Skin of body (tissue), 3 donors: ENCODE measurements at places on chromosomes 1 and 21. TPM values are rescaled to one million over a fixed set of nuclear protein-coding genes. Genes with fewer than 3 reads are reported as not detected.

Gene SH3BP5L
- total RNA-seq: 10.4 TPM

GRCh38 chr21:41536076-41536826 is 28.3 kb upstream of the TMPRSS2 start:
- no peak for DNase-seq

DNA sequence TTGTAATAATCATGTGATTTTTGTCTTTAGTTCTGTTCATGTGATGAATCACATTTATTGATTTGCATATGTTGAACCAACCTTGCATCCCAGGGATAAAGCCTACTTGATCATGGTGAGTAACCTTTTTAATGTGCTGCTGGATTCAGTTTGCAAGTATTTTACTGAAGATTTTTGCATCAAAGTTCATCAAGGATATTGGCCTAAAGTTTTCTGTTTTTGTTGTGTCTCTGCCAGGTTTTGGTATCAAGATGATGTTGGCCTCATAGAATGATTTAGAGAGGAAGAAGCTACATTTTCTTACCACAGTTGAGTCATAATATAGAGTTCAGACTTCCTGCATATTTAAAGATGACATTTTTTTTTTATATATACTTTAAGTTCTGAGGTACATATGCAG is 455.9 kb downstream of the PLPP3 start:
- DNase-seq: no peak

DNA sequence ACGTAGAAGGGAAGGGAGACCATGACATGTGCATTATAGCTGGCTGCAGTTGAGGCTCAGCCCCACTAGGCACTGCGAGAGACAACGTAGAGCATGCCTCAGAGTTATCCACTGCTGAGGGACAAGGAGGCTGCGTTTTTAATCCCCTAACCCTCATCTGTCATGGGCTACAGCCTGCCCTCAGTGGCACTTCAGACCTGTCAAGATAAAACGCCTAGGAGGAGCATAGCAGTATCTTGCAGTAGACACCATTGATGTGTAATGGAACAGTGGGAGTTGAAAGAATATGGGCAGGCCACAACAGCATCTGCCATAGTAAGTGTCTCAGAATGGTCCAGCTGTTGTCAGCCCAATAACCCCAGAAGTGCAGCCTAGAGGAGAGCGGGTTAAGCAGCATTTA is 307.0 kb upstream of the PTBP2 start:
- no peak for DNase-seq

Gene KRTAP12-3
- not detected for total RNA-seq

GRCh38 chr1:15188678-15189077 is 35.1 kb downstream of the TMEM51 start:
- DNase-seq: no peak

DNA sequence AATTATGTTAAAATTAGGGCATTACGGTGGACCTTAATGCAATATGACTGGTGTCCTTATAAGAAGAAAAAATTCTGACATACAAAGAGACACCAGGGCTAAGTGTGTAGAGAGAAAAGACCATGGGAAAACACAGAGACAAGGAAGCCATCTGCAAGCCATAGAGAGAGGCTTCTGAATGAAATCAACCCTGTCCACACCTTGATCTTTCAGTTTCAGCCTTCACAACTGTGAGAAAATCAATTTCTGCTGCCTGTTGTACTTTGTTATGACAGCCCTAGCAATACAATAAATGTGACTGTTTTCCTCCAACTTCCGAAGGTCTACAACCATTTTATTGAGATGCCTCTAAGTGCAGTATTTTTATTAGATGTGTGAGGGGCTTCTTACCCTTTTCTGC is 1407.2 kb downstream of the MRPL39 start:
- DNase-seq: no peak

Gene CHAF1B
- total RNA-seq: 1.6 TPM

Gene PROK1
- not detected for total RNA-seq

DNA sequence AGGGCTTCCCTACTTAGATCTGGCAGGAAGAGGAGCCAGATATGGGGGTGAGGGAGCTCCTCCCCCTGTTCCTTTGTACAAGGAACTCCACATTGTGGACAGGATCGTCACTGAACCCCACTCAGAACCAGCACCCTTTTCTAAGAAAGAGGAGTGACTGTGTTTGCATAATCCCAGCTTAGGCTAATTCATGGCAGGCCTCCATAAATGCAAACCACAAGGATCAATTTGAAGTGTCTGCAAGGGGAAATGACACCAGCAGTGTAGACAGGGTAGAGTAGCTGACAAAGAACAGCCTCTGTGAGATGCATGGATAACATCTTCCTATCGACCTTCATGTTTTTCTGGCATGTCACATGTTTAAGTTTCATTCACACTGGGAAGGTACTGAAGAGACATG is 11.7 kb downstream of the MX1 start:
- no peak for DNase-seq

- no peak for DNase-seq
Measured at GRCh38 chr1:40782371-40782956, 1.1 kb upstream of the KCNQ4 start.

DNA sequence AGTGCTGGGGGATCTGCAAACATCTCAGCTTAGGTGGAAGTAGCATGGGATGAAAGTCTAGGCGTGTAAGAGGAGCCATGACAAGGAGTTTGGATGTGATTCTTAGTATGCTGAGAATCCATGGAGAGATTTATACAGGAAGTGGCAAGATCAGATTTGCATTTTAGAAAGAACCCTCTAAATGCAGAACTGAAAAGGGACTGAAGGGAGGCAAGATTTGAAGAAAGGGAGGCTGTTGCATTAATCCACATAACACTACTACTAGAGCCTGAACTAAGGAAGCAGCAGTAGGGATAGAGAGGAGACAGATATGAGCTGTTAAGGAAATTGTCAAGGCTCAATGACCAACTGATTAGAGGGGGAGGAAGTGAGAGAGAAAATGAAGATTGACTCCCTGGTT is 9.8 kb downstream of the C1orf74 start:
- no peak for DNase-seq

- no peak for DNase-seq
Measured at GRCh38 chr21:46509741-46510502, 51.2 kb downstream of the DIP2A start.

- no peak for DNase-seq
Measured at GRCh38 chr1:20728371-20729154, 3.9 kb downstream of the SH2D5 start.

Gene PTAFR
- 3.1 TPM for total RNA-seq

Gene FNDC5
- 25.4 TPM for total RNA-seq

GRCh38 chr1:183039330-183039729 is 16.1 kb downstream of the LAMC1 start:
- peak; percentile 61 for DNase-seq

DNA sequence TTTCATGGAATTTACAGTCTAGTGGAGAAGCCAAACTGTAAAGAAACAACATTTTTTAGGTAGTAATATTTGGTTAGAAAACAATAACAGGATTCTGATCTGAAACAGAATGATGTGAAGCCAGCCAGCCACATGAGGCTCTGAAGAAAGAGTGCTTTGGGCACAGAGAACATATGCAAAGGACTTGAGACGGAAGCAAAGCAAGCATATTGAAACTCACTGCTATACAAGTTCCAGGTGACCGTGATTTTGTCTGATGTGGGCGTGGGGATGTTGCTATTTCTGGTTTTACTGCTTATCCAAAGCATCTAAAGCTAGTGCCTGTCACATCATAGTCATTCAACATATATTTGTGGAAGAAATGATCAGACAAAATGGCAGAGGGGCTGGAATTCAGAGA is 14.7 kb downstream of the CRP start:
- no peak for DNase-seq

Gene TAS1R1
- total RNA-seq: 0.59 TPM

DNA sequence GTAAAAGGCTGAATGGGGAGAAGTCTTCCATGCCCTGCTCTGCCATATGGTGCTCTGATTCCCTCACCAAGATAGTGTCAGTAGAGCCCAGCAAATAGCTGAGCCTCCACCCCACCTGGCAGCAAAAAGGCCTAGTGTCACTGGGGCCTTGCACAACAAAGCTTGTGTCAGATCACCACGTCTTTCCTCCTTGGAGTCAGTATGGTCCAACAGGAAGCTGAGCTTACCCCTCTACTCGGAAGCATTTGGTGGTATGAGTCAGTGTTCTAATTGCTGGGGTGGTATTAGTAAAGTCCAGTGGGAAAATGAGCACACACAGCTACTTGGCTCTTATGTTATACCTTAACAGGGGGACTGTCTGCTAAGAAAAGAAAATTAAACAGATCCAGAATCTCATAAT is 18.7 kb upstream of the RRP15 start:
- no peak for DNase-seq

GRCh38 chr1:229434005-229434640 is at the start of gene ACTA1:
Gene ACTA1, minus strand, starts transcription at chr1:229434094. Its CDS starts 979 bp downstream, at chr1:229433115.
- no peak for DNase-seq

Gene OR10J5
- total RNA-seq: not detected

Gene C1orf141
- total RNA-seq: not detected

Gene GOLT1A
- total RNA-seq: not detected

DNA sequence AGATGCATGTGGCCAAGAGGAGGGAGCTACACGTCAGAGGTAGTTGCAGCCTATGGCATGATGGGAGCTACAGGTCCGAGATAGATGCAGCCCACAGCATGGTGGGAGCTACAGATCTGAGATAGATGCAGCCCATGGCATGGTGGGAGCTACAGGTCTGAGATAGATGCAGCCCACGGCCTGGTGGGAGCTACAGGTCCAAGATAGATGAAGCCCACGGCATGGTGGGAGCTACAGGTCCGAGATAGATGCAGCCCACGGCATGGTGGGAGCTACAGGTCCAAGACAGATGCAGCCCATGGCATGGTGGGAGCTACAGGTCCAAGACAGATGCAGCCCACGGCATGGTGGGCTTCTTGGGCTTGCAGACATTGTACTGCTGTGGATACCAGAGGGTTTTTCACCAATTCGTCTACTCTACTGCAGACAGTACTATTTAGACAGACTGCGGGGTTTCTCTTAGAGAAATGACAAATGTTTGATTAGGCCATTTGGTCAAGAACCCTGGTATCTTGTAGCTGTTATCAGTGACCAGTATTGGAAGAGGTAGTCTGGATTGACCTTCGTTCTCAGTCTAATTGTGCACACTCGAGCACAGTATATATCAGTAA is 127.4 kb downstream of the DHRS3 start:
- DNase-seq: no peak
